ENCODE measurements at places on chromosomes 3 and 15.

DNA sequence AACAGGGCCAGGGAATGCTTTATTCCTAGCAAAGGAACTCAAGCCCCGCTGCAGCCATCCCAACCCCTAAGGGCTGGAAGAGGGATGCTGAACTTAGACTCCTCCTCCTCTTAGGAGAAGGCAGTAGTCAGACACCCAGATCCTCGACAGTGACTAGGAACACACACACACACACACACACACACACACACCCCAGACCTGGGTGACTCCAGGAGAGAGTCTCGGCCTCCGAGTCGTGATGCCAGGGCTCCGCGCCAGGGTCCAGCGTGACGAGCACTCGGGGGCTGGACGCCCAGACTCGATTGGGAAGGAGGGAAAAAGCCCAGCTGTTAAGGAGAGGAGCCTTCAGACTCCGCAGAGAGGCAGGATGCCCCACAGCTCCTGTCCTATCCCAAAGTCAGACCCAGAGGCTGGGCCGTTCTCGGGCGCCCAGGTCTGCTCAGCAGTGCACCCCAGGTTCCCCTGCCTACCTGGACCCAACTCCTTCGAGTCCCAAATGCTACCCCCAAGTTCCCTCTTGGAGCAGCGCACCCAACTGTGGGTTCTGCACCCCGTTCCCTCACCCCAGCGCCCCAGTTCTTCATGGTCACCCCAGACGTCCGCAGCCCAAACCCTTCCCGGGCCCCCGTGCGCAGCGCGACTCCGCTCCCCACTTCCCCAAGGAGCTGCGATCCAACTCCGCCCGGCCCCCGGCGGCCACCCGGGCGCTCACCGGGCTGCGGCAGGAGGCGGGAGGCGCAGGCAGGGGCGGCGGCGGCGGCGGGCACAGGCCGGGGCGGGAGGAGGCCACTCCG, 421 bp downstream of the BMF start:
- no peak for DNase-seq
- H3K4me1 ChIP-seq, result peaks cover 48% of the 10 kb centered on the region
- no peak overlapping the region for H3K27ac ChIP-seq
- H3K27me3 ChIP-seq, result peaks cover 18% of the 10 kb centered on the region
- peak overlapping the region; percentile 93 for H3K4me3 ChIP-seq

GRCh38 chr3:88267847-88268246, 118.1 kb downstream of the C3orf38 start:
- H3K27ac ChIP-seq, result no peak overlapping the region
- no peak for DNase-seq
- H3K27me3 ChIP-seq, result no peaks in the 10 kb centered on the region
- no peak overlapping the region for H3K4me3 ChIP-seq

- no peak overlapping the region for H3K4me3 ChIP-seq
- H3K27me3 ChIP-seq, result peaks cover 39% of the 10 kb centered on the region
- H3K27ac ChIP-seq, result no peak overlapping the region
- no peaks in the 10 kb centered on the region for H3K36me3 ChIP-seq
- no peak for DNase-seq
These were observed 41.2 kb downstream of the TIMP4 start for GRCh38 chr3:12117473-12117872.

DNA sequence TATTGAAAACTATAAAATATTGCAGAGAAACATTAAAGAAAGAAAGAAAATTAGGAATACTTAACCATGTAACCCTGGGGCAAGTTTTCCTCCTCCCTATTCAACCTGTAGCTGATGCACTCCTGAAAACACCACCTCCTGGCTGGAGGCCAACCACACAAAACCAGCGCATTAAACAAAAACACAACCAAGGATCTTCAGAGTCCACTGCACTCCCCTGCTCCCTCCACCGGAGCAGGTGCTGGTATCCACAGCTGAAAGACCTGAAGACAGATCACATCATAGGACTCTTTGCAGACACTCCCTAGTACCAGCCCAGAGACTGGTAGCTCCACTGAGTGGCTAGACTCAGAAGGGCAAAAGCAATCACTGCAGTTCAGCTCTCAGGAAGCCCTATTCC, 13.6 kb upstream of the ADAMTS17 start:
- H3K27ac ChIP-seq, result no peak overlapping the region
- peaks cover 4% of the 10 kb centered on the region for H3K4me1 ChIP-seq
- peaks cover 39% of the 10 kb centered on the region for H3K27me3 ChIP-seq

DNA sequence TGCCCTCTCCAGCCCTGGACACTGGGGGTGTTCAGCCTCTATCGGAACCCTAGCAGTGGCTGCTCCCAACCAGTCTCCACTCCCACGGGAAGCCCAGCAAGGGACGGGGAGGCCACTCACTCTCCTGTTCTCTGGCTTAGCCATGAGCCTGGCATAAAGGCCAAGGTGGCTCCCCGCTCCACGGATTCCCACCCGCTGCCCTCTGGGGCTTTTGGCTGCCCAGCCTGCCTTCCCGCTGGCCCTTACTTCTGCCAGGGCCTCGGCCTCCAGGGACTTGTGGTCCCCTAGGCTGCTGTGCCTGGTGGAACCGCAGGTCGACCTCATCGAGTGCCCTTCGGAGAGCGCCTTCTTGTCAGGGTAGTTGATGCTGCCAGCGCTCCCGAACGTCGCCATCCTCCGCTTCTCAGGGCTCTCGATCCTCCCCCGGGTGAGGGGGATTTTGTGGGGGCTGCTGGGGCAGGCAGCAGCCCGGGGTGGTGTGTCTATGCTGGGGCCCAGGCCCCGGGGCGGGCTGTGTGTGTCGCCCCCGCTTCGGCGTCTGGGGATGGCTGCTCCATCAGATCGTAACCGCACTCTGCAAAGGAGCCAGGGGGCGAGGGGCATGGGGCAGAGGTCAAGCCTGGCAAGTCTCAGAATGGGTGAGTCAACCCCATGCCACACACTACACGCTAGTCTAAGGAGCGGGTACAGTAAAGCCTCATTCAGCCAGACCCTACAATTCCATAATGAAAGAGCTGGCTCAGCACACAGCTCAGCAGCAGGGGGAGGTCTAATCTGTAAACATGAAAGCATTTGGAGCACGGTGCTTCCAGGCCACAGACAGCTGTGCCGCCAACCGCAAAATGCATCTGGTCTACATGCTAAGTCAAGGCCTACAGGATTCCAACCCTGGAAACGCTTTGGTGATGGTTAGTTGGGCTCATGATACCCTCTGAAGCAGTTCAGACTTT, 27.3 kb upstream of the RAD18 start:
- H3K36me3 ChIP-seq, result no peaks in the 10 kb centered on the region
- no peak overlapping the region for H3K27ac ChIP-seq
- DNase-seq, result no peak
- H3K4me3 ChIP-seq, result no peak overlapping the region
- H3K4me1 ChIP-seq, result peaks cover 2% of the 10 kb centered on the region

DNA sequence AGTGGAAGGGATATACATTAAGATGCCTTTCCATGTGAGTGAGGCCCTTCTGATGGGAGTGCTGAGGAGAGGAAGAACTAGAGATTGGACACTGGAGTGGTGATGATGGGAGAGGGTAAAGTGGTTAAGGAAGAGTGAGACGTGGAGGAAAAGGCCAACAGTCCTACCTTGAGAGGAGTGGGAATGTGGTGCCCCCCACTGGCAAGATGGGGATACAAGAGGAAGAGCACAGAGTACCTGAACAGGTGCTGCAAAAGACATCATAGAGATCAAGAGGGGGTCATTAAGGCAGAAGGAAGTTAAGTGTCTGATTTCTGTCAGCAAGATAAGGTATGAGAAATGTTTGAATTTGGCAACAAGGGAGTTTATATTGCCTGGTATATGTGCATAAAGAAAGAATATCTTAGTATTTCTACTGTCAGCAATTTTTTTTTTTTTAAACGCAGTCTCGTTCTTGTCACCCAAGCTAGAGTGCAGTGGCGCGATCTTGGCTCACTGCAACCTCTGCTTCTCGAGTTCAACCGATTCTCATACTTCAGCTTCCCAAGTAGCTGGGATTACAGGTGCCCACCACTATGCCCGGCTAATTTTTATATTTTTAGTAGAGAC, 34.0 kb downstream of the ARIH2 start:
- peak; percentile 54 for DNase-seq
- H3K4me1 ChIP-seq, result peaks cover 15% of the 10 kb centered on the region
- peak overlapping the region; percentile 5 for H3K27ac ChIP-seq
- no peak overlapping the region for H3K4me3 ChIP-seq
- H3K27me3 ChIP-seq, result no peaks in the 10 kb centered on the region

- no peak for DNase-seq
- H3K27me3 ChIP-seq, result peaks cover 26% of the 10 kb centered on the region
- no peaks in the 10 kb centered on the region for H3K36me3 ChIP-seq
- H3K4me1 ChIP-seq, result no peaks in the 10 kb centered on the region
- no peak overlapping the region for H3K27ac ChIP-seq
These were observed 34.6 kb upstream of the CMSS1 start for GRCh38 chr3:99783011-99783573.

- H3K27ac ChIP-seq, result no peak overlapping the region
- no peaks in the 10 kb centered on the region for H3K27me3 ChIP-seq
- H3K4me3 ChIP-seq, result no peak overlapping the region
- H3K4me1 ChIP-seq, result no peaks in the 10 kb centered on the region
- no peaks in the 10 kb centered on the region for H3K36me3 ChIP-seq
These were observed 10.8 kb downstream of the ITGA11 start for GRCh38 chr15:68421115-68421551.

GRCh38 chr3:172044833-172045585, 5.6 kb downstream of the FNDC3B start:
- H3K27me3 ChIP-seq, result no peaks in the 10 kb centered on the region
- no peak overlapping the region for H3K27ac ChIP-seq
- no peak for DNase-seq
- peaks cover 22% of the 10 kb centered on the region for H3K4me1 ChIP-seq

- no peak for DNase-seq
- H3K4me3 ChIP-seq, result no peak overlapping the region
These were observed 142.5 kb upstream of the UBE2E1 start for GRCh38 chr3:23663246-23663645.

DNA sequence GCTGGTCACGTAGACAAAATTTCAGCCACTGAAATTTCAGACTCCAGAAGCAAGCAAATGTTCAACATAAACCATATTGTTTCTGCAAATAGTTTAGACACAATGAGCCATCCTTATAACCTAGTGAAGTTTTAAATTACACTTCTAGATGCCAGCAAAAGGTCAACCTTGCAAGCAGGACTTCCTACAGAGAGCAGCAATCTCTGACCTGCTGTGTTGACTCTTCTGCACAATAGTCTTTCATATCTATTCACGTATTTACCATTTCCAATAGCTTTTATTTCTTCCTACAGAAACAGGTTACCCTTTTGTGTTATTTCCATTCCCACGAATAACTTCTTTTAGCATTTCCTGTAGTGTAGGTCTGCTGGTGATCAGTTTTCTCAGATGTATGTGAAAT, 10.6 kb downstream of the LMLN start:
- peaks cover 4% of the 10 kb centered on the region for H3K27me3 ChIP-seq
- H3K4me1 ChIP-seq, result no peaks in the 10 kb centered on the region
- DNase-seq, result no peak
- H3K27ac ChIP-seq, result no peak overlapping the region
- peaks cover 17% of the 10 kb centered on the region for H3K36me3 ChIP-seq

- H3K27ac ChIP-seq, result no peak overlapping the region
- DNase-seq, result no peak
- no peaks in the 10 kb centered on the region for H3K36me3 ChIP-seq
- no peaks in the 10 kb centered on the region for H3K27me3 ChIP-seq
- no peaks in the 10 kb centered on the region for H3K4me1 ChIP-seq
- no peak overlapping the region for H3K4me3 ChIP-seq
These were observed 786.4 kb downstream of the MCTP2 start for GRCh38 chr15:95017666-95018328.

DNA sequence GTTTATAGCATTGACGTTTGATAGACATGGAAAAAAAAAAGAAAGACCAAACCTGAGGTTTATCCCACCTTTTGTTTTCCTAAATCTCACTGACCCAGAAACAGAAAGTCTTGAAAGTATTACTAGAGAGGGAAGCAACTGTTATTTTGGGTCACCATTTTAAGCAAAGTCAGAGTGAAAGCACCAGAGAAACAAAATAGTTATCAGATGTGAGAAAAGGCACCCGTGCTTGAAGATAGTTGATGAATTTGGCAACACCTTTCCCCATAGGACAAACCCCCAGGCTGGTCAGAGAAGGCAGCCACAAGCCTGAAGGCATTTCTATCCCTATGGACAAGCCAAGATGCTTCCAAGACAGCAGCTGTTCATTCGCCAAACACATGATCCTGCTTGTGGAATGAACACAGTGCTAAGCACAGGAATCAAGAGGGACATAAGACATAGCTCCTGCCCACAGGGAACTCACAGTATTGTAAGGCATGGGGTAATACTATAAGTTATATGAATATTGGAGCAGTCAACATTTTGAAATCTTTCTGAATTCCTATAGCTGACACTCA, 170.9 kb downstream of the ERC2 start:
- no peak overlapping the region for H3K4me3 ChIP-seq
- H3K36me3 ChIP-seq, result no peaks in the 10 kb centered on the region
- H3K27me3 ChIP-seq, result peaks cover 5% of the 10 kb centered on the region
- H3K4me1 ChIP-seq, result peaks cover 15% of the 10 kb centered on the region
- no peak overlapping the region for H3K27ac ChIP-seq
- no peak for DNase-seq
